ENCODE measurements at places on chromosomes 5 and 9. TPM values are rescaled to one million over a fixed set of nuclear protein-coding genes. Genes with fewer than 3 reads are reported as not detected.

SPINK7 gene
- total RNA-seq = not detected

PCDHA4 gene
- 1.0 TPM for total RNA-seq

ZNF367 gene
- 23.8 TPM for total RNA-seq

FKBP15 gene
- 24.1 TPM for total RNA-seq

SH2D3C gene
- not detected for total RNA-seq

FAM53C gene
- 24.1 TPM for total RNA-seq

HAVCR2 gene
- total RNA-seq = 0.12 TPM

FOXI1 gene
- not detected for total RNA-seq

IL13 gene
- total RNA-seq = not detected

SIT1 gene
- total RNA-seq = not detected

MACROH2A1 gene
- 301 TPM for total RNA-seq

TSSK1B gene
- total RNA-seq = not detected

FBXO10 gene
- total RNA-seq = 4.9 TPM

PCDHGA3 gene
- 0.57 TPM for total RNA-seq

- no peak for DNase-seq
Observed at GRCh38 chr9:38234479-38235170, 157.9 kb upstream of the ALDH1B1 start.

- DNase-seq = peak; percentile 92
Observed at GRCh38 chr5:149439899-149440542, 60.9 kb upstream of the IL17B start.

DNA sequence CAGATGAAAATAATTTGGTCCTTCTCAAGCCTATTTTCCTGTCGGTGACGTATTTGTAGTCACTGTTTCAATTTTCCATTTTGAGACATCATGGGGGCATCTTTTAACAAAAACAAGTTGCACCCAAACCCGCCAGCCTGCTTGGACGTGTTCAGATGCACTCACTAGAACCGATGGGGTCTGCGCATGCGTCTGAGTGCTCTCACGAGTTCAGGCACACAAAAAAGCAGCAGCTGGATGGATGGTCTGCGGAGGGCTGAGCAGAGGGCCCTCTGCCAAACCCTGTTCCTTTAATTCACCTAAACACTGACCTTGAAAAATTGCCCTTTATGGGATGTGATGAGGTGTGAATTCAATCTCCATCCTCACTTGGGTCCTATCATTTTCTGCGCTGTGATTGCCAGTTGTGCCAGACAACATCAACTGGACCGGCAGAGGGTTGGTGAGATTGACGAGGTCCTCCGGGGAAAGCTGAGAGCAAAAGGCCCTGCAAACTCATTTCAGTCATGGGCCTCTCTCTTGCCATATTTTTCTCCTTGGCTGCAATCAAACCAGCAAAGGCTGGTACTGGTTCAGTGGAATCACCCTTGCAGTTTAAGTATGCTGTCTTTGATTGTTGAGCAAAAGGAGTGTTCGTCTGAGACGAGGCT is 251.9 kb downstream of the NFIB start:
- no peak for DNase-seq

DNA sequence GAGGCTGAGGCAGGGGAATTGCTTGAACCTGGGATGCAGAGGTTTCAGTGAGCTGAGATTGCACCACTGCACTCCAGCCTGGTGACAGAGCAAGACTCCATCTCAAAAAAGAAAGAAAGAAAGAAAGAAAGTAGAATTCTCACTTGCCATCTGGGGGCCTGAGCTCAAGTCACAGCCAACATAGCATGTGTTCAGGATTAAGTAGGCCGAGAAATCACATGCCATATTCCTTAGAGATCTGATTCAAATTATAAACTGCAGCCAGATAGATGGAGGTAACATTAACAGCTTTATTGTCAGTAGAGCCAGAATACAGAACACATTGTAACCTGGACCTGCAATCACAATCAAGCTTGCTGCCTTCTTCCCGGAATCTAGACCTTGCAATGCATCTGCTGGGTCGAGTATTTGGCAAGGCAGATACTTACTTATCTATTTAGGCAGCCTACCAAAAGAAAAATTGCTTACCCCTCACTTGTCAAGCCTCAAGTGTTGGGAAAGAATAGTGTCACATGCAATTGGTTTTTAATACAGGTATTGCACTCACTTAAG is 173.7 kb downstream of the CPLANE1 start:
- DNase-seq = no peak

DNA sequence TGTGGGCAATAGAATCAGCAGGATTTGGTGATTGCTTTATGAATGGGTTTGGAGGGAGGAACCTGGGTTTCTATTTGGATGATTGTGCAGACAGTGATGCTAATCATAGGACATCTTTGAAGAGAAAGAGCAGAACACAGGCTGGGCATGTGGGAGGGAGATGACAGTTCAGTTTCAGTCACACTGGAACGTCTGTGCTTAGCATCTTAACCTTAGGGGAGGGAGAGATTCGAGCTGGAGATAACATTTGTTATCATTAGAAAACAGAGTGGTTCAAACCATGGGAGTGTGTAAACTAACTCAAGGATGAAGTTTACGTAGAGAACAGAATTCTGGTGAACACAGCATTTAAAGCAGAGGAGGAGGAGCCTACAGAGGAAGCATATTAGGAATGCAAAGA is 138.6 kb upstream of the PPP2R2B start:
- no peak for DNase-seq

DNA sequence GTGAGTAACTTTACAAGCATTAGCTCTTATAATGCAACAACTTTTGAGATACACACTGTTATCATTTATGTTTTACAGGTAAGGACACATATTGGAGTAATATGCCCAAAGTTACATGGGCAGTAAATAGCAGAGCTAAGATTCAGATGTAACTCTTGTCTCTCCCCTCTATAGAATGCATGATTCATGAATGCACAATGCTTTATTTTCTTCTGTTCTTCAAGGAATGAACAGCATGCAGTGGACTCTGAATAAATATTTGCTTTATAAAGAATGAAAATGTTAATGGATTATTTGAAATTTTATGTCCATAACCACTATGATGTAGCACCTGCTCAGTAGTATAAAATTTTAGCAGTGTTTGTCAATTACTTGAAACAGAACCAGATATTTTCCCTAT is 629.5 kb downstream of the KCTD16 start:
- no peak for DNase-seq

DNA sequence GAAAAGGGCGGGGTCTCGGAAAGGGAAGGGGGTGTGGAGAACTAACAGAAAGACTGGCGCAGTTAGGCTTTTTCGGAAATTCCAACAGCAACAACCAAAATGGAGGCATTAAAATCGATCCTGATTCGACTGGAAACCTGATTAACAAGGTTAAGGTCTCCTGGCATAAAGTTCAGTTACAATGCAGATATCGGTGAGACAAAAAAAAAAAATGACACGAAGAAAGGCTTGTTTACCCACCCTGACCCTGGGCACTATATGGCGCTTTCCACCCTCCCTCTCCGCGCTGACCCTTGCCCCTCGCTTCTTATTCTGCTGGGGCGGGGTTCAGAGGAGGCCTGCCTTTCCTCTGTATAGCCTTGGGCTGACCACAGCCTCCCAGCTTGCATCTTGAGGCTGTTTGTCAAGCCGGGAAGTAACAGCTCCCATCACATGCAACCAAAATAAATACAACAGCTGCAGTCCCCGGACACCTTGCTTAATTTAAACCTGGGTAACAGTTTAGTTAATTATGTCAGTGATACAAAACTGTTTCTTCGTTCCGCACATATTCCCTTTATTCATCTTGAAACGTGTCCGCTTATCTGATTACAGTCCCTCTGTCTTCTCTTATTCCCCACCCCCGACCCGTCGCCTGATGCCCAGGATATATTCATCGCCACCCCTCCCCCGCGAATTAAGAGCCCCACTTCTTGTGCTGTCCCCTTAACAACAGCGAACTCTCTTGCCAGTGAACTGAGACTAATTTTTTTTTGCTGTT is 795 bp upstream of the PJA2 start:
- DNase-seq = peak; percentile 75

DNA sequence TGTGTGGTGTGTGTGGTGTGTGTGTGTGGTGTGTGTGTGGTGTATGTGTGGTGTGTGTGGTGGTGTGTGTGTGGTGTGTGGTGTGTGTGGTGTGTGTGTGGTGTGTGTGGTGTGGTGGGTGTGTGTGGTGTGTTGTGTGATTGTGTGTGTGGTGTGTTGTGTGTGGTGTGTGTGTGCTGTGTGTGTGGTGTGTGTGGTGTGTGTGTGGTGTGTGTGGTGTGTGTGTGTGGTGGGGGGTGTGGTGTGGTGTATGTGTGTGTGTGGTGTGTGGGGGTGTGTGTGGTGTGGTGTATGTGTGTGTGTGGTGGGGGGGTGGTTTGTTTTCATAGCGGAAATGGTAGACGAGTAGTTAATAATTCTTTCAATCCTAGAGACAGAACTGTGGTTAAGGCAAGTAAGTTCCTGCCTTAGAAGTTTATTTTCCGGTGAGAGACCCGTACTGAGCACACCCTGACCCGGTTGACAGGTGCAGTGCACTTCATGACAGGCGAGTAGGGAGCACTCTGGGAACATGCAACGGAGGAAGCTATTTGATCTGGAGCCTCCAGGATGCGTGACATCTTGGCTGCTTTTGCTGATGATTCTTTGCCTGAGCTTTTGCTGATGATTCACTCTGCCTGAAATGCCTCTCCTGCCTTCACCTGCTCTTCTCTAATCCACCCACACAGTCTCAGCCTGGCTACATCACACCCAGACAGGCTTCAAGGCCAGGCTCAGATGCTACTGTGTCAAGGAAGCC is 21.7 kb upstream of the FAT2 start:
- no peak for DNase-seq

GRCh38 chr9:129250786-129251185 is 72.7 kb upstream of the IER5L start:
- DNase-seq = no peak

DNA sequence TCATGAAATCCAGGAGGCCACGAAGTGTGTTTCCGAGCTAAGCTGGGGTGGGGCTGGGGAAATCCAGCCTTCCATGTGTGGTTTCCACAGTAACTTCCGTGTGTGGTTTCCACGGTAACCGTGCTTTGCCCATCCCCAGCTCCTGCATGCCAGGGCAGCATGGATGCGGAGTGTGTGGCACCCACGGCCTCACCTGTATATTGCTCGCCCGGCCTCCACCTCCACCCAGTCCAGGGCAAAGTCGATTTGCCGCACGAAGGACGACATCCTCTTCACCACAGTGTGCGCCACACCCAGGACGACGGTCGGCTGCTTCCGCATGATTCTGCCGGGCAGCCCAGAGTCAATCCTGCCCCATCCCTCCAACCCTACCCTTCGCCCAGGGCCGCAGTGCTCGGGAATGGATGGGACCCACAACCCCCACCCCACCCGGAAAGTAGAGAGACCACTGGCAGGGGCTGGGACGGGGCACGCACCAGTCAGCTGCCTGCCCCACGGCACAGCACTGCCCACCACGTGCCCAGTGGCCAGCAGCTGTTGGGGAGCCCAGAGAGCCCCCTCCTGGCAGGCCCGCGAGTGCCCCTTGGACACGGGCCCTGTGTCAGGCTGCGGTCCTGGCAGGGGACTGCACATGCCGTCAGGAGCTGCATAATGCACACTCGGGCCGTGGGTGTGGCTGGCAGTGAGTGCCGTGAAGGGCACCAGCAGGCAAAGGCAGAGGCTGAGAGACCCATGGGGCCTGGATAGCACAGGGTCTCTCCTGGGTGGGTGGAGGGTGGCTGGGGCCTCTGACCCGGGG is 39.0 kb upstream of the NSMF start:
- DNase-seq = no peak

DNA sequence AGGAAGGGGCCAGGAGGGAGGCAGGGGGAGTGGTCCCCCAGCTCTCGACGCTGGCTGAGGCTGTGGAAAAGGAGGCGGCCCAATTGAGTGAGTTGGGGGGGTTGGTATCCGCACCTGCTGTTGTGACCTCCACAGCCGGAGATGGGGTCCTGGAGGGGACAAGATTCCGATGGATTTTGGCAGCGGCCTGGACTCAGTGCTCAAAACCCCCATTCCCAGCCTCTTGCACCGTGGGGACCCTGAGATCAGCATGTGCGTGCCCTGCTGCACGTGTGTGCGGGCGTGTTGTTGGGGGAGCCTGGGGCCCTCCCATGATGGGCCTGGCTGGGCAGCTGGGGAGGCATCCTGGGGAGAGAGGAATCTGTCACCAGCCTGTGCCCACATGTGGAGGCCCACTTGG is 15.0 kb downstream of the CNTFR start:
- no peak for DNase-seq

DNA sequence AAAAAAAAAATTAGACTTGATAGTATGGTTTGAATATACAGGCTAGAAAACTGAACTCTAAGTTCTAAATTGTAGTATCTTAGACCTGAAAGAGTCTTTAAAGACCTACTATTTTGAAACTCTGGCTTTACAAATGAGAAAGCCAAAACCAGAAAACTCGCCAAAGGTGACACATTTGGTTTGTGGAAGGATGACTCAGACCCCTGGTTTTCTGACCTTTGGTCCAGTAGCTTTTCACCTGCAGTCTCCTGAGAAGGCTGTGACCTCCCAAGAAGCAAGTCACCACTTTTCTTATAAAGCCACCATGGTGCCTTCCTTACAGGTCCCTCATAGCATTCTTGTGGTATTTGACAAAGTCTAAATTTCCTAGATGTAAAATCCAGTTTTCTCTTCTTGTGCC is 102.1 kb upstream of the CEP78 start:
- peak; percentile 52 for DNase-seq

DNA sequence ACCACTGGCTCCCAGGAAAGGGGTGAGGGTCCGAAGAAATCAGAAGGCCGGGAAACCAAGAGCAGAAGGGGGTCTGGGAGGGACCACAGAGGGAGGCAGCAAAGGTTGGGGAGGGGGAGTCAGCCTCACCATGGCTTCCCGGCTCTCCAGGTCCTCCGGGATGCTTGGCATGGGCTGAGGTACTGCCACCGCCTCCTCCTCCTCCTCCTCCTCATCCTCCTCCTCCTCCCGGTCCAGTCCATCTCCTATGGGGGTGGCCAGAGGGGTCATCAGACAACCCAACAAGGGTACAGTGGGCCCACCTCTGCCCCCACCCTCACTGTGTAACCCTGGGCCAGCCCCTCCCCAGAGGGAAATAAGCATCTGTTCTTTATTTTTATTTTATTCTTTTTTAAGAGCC is 17.5 kb downstream of the GOLGA2 start:
- DNase-seq = no peak

GRCh38 chr5:71693828-71694427 is 25.1 kb upstream of the CARTPT start:
- no peak for DNase-seq

DNA sequence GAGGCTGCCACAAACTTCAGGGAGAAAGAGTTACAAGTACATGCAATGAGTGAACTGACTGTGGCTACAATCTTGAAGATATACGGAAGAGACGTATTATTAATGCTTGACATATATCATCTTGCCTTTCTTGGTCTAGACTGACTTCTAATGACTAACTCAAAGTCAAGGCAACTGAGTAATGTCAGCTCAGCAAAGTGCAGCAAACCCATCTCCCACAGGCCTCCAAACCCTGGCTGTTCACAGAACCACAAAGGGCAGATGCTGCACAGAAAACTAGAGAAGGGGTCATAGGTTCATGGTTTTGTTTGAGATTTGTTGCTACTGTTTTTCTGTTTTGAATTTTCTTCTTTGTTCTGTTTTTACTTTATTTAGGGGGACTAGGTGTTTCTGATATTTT is 21.0 kb downstream of the IL7R start:
- DNase-seq = no peak

All from Daoy (cell line).